ENCODE measurements at places on chromosomes 16 and 17.
A peak's percentile ranks its signal among the peaks of the same experiment; 100 is the strongest.

GRCh38 chr17:41538565-41538991, 10.5 kb upstream of the KRT19 start:
- DNase-seq, result no peak

GRCh38 chr16:57003439-57004386, 14.4 kb downstream of the NLRC5 start:
- no peak for DNase-seq

DNA sequence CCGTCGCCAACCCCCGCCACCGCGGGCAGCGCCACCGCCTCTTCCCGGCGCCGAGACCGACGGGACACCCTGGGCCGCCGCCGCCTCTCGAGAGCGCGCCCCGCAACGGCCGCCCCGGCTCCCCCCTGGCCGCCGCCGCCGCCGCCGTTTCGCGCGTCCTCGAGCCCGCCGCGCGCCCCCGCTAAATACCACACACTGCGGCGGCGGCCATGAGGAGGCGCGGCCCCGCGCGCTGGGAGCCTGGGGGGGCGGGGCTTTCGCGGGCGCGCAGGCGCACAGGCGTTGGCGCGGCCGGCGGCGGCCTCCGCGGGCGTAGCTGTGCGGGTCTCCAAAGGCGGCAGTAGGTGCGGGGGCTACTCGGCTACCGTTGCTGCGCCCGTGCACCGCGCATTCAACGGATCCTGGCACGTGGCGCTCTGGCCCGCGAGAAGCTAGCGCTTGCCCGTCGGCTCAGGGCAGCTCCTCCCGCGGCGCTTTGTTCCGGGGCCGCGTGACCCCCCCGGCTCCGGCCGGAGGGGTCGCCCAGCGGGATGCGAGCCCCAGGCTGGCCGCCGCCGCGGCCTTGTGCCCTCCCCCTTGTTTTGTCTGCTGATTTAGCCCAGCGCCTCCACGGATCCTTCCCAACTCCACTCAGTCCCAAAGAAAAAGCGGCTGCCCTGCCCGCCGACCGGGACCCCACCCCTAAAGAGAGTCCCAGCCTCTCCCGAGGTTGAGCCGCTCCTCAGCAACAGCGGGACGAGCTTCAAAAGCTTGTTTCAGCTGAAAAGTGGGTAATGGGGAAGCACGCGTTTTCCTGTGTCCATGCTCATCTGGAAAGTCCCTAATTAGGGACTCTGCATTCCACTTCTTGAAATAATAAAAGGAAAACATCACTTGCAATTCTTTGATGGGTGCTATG, at the start of gene SIAH1:
Gene SIAH1 (minus strand): TSS at position 161 of the 898 bp plus-strand sequence. CDS start 22,985 bp downstream, outside the sequence.
- DNase-seq, result peak; percentile 86

DNA sequence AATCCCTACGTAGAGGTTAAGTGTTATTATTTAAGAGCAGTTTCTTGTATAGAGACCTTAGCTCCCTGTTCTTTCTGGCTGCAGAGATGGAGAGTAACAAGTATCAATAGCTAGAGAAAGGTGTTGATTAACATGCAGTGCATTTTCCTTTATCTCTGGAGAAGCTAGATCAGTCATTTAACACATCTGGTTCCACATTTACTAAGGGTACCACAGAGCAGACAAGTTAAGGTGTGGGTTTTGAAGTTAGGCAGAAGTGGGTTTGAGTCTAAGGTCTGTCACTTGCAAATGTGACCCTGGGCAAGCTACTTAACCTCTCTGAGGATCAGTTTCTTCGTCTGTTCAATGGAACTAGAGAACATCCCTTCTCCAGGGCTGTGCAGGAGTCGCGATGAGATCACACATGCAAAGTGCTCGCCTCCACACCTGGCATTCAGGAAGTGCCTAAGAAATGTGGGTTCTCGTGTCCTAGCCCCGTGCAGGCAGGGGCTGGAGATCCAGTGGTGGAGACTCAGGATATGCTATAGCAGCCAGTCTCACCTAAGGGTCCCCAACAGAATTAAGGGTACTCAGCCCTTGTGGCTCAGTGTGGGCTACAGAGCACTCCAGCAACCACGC, 224.4 kb downstream of the XYLT1 start:
- no peak for DNase-seq

GRCh38 chr17:80260069-80260535, 550 bp upstream of the RNF213 start:
- DNase-seq, result peak; percentile 20

GRCh38 chr17:28682655-28683054, 20.6 kb downstream of the SUPT6H start:
- DNase-seq, result no peak

DNA sequence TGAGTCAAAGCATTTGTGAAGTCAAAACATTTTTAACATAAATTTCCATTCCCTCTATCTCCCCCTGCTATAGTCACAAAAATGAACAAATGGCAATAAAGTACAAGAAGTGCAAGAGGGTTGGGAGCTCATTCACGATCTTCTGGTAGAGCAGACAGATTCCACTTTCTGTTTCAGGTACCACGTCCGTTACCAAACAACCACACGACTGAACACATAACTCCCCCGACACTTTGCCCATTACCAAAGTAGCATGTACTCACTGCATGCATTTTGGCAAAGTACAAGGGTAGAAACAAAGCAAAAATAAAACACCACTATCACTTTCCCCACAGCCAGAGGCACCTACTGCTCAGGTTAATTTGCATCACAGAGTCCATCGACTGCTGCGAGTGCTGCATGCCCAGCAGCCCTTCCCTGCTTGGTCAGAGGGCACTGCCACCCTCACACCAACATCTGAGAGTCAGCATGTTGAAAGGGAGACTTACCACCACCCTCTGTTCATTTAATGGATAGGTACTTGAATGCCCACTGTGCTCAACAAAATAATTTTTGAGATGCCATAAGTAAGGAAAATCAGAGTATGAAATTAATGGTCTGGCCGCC, 150.3 kb upstream of the AXIN2 start:
- DNase-seq, result no peak

- DNase-seq, result no peak
Observed at GRCh38 chr16:78211946-78212345, 112.5 kb downstream of the WWOX start.

All from NCI-H524 (cell line).